ENCODE measurements at places on chromosomes 6 and 20. TPM values are rescaled to one million over a fixed set of nuclear protein-coding genes. Genes with fewer than 3 reads are reported as not detected.

The SLC2A10 gene
- total RNA-seq = not detected

The REM1 gene
- not detected for total RNA-seq

The SMLR1 gene
- not detected for total RNA-seq

The SRPK1 gene
- 70.9 TPM for total RNA-seq

The MYB gene
- total RNA-seq = 6.4 TPM

The BTN2A1 gene
- total RNA-seq = 28.9 TPM

The LGSN gene
- not detected for total RNA-seq

The HLA-DOB gene
- total RNA-seq = 1.4 TPM

The PDYN gene
- not detected for total RNA-seq

Data from activated naive CD4-positive, alpha-beta T cell treated with anti-CD3 and anti-CD28 coated beads, Interleukin-2, amount 10 ng/mL, durations not matched to agents 5 hours and 36 hours (primary cell).